Activated CD4-positive, alpha-beta memory T cell treated with anti-CD3 and anti-CD28 coated beads for 36 hours (primary cell): ENCODE measurements at places on chromosomes 11 and 22. TPM values are rescaled to one million over a fixed set of nuclear protein-coding genes. Genes with fewer than 3 reads are reported as not detected.

DNA sequence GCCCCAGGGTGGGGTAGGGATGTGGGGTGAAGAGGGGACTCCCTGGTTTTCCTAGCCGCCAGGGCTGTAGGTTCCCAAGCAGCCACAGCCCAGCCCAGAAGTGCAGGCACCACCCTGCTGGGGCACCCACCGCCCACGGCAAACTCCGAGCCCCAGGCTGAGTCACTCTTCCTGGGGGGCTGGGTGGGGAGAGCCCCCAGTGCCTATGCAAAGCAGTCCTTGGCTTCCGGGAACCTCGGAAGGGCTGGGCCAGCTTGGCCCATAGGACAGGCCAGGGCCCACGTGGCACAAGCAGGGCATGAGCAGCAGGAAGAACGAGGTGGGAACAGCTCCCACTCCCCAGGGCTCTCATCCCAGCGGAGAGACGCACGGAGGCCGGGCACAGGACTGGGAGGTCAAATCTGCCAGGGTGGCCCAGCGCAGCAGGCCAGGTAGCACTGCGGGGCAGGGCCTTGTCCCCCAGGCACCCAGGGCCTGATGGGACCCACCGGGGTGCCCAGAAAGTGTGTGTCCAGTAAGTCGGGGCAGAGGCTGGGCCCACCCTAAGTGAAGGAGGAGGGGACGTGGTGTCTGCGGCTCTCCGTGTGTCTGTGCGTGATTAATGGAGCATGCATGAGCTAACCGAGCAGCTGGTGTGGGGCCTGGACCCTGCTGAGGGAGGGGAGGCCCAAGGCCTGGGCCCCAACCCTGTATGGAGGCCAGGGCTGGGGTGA is 4.6 kb upstream of the IL17REL start:
- peak; percentile 96 for DNase-seq

HORMAD2 gene
- not detected for total RNA-seq

MMP8 gene
- total RNA-seq: not detected

DNA sequence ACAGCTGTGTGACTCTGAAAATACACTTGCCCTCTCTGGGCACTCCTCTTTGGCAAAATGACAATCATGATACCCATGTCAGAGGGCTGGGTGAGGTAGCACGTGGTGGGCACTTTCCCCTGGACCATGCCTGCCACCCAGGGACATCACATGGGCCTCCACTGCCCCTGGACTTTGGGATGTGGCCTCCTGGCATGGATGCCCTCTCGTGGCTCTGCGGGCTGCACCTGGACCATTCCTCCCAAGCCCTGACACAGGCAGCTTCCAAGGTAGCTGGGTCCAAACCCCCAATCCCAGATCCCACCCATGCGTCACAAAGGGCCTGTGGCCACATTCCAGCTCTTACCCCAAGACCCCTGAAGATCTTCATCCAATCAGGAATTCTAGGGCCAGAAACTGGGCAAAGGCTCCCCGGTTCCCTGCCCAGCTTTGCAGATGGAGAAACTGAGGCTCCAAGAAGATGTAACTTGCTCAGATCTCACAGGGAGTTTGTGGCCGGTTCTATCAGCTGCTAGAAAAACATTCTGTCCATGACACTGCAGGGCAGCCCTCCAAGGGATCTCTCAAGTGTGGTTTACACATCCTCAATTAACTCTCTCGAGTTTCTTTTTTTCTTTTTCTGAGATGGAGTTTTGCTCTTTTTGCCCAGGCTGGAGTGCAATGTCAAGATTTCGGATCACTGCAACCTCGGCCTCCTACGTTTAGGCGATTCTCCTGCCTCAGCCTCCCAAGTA is 35.4 kb upstream of the CYB5R3 start:
- DNase-seq: no peak

GRCh38 chr11:102158164-102158735 is 48.0 kb downstream of the YAP1 start:
- no peak for DNase-seq

OR52H1 gene
- total RNA-seq: not detected

- no peak for DNase-seq
Observed at GRCh38 chr22:25762147-25762546, 20.2 kb downstream of the MYO18B start.

GRCh38 chr11:29395555-29396072 is 621.2 kb downstream of the KCNA4 start:
- DNase-seq: no peak

PAAF1 gene
- total RNA-seq: 29.9 TPM

HIRA gene
- 30.6 TPM for total RNA-seq

OR8D4 gene
- not detected for total RNA-seq

GRCh38 chr22:43745411-43745770 is 66.7 kb downstream of the EFCAB6 start:
- no peak for DNase-seq

- DNase-seq: no peak
Observed at GRCh38 chr22:46121079-46121478, 29.2 kb upstream of the PPARA start.

OR5B21 gene
- not detected for total RNA-seq

DNA sequence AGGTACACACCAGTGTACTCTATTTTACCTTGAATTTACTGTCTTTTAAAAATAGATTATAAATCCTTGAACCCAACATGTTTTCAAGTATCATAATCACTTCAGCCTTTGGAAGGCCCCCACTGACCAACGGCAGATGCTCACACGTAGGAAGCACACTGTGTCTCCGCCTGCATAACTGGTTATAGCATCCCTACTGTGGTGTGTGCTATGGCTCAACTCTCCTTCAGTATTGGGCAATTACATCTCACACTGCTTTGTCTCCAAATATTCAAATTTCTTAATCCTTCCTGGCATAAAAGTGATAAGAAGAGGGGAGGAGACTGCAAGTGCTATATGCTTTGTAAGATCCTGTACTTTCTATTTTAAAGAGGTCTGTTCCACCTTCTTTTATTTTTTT is 165.7 kb downstream of the CADM1 start:
- DNase-seq: no peak

GRCh38 chr11:62502030-62502730 is 44.4 kb downstream of the AHNAK start:
- no peak for DNase-seq

- no peak for DNase-seq
Observed at GRCh38 chr11:41177791-41178190, 281.7 kb downstream of the LRRC4C start.

- DNase-seq: no peak
Observed at GRCh38 chr22:36055376-36056295, 27.0 kb upstream of the RBFOX2 start.

GRCh38 chr11:87726506-87726905 is 448.7 kb downstream of the RAB38 start:
- no peak for DNase-seq

- DNase-seq: no peak
Observed at GRCh38 chr11:73321604-73322381, 13.7 kb downstream of the ARHGEF17 start.

GRCh38 chr11:111840143-111840542 is 31.2 kb downstream of the ALG9 start:
- DNase-seq: no peak

- no peak for DNase-seq
Observed at GRCh38 chr22:17633217-17633997, 4.9 kb upstream of the ATP6V1E1 start.

DNA sequence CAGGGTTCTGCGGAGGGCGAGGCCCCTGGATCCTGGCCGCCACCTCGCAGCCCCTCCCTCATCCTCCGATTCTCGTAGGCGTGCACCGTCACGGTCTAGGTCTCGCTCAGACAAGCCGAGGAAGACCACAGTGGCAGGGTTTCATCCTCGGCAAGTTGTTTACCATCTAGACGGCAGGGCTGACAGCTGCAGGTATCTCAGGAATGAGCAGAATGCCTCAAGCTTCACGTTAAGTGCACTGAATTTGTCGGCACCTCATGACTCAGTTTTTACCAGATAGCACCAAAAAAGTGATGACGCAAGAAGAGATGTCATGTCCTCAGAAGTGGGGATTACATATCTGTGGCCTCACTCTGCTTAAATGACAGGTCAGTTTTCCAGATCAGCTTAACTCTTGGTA is 35.1 kb downstream of the WT1 start:
- DNase-seq: no peak

DNA sequence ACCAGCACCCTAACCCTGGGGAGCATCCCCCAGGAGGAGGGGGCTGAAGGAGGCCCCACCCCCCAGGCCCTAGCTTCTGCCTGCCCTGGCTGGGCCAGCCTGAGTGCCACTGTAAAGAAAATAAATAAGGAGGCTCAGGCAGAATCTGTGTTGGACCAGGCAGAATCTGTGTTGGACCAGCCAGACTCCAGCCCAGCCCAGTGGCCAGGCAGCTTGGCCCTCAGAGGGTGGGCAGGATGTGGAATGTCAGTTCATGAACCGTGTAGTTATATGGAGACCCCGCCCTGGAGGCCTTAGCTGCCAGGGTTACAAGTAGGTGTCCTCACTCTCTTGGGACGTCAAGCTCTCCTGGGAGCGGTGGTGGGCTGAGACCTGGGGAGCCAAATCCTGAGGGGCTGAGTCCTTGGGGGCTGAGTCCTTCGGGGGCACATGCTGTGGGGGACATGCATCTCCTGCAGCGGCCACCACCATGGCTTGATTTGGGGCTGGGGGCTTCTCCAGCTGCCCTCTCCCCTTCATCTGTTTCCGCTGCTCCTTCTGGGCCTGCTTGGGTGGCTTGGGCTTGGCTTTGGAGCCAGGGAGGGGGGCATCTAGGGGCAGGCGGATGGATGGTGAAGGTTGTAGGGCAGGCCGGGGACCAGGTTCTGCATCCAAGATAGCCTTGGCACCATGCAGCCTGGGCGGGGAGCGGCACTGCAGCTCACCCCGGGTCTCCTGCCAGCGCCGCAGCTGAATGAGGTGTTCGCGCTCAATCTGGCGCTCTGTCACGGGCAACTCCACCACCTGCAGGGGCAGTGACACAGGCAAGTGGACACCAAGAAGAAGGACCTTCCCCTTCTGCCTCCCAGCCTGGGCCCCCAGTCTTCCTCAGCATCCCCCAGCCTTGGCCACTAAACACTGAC is 3.0 kb upstream of the CASTOR1 start:
- DNase-seq: no peak

DNA sequence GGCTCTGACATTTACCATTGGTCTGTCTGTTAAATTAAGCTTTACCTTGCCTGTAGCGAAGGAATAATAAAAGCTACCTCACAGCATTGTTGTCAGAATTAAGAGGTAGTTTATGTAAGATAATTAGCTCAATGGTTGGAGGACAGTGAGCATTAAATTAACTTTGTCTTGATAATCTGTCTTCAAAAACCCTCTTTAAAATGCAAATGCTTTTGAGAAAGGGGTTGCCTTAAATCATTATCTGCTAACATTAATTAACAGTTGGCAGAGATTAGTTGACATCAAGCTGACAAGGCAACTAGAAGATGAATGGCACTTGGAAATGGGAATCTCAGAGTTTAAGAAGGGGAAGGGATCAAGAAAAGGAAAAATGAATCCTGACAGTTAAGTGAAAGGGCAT is 761.1 kb upstream of the ARHGAP42 start:
- DNase-seq: no peak

- DNase-seq: no peak
Observed at GRCh38 chr11:96054870-96055705, 131.2 kb upstream of the MTMR2 start.

MS4A6E gene
- not detected for total RNA-seq

PIM3 gene
- total RNA-seq: 231 TPM

WNT7B gene
- not detected for total RNA-seq

GPR152 gene
- not detected for total RNA-seq

DNA sequence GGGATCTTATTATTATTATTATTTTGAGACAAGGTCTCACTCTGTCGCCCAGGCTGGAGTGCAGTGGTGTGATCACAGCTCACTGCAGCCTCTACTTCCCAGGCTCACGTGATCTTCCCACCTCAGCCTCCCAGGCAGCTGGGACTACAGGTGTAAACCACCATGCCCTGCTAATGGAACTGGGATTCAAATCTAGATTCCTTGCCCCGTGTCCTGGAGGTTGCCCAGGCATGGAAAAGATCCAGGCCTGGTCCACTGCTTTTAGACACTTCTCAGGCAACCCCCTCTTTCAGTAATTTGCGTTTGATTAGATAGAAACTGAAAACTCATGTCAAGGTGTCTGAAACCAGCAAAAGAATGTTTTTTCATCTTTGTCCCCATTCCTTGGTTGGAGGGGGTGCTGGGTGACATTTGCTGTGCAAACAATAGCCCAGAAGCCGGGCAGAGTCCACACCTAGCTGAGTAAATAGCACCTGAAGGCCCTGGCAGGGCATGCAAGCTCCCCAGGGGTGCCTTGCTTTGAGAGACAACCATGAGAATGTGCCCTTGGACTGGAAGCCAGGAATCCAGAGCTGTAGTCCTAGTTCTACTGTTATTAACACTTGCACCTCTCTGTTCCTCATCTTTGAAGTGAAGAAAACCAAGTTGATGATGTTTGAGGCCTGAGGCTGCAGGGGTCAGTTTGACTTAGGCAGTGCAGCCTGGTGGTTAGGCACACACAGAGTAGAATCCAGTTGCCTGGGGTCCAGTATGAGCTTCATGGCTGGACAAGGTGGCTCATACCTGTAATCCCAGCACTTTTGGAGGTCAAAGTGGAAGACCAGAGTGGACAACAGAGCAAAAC is 19.1 kb upstream of the XBP1 start:
- DNase-seq: no peak

- no peak for DNase-seq
Observed at GRCh38 chr11:12362857-12363256, 14.5 kb upstream of the PARVA start.

- DNase-seq: no peak
Observed at GRCh38 chr11:90235526-90235925, 12.7 kb upstream of the CHORDC1 start.

CDC45 gene
- 122 TPM for total RNA-seq

DNA sequence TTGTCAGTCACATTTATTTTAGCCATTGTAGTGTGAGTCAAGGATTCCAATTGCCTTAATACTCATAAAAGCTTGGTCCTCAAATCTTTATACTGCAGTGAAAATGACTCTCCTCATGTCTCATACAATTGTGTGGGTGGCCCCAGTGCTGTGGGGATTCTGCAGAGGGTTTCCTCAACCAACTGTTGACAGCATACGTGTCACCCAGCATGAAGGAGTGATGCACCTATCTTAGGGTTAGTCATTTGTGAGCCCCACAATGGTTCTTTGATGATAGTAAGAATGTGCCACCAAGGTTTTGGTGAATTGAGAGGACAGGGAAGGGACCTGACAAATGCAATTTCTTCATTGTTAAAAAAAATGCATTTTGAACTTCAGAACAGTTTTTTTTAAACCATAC is 1046.2 kb downstream of the OPCML start:
- no peak for DNase-seq

GRCh38 chr11:46050003-46050461 is 71.2 kb downstream of the PHF21A start:
- no peak for DNase-seq

IGLL5 gene
- total RNA-seq: not detected

DNA sequence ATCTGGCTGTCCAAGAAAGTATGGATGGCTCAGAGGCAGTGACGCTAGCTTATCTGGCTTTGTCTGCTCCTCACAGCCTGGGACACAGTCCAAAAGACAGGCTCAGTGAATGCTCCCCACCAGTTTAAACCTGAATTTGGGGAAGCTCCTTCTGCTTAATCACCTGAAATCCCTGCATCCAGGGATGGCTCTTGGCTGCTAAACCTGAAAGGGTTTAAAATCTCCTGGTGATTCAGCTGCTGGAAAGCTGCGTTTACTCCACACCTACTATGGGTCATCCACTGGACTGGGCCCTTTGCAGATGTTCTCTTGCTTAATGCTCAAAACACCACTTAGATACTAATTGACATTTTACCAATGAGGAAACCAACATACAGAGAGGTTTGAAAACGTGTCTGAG is 302.0 kb upstream of the NARS2 start:
- no peak for DNase-seq

PATE2 gene
- not detected for total RNA-seq
